Myocyte (in vitro differentiated cells): ENCODE measurements at places on chromosomes 2 and 18. TPM values are rescaled to one million over a fixed set of nuclear protein-coding genes. Genes with fewer than 3 reads are reported as not detected.

The AFF3 gene
- total RNA-seq: under 0.01 TPM in 1 of 2 replicates, not detected in the other

The SPEG gene
- total RNA-seq: 78.0 and 79.8 TPM in 2 replicates

The TOGARAM2 gene
- 1.0 and 1.7 TPM in 2 replicates for total RNA-seq

The GALNT3 gene
- 0.16 and 0.37 TPM in 2 replicates for total RNA-seq

The GALNT5 gene
- total RNA-seq: 25.6 and 27.1 TPM in 2 replicates

The RABL2A gene
- 7.2 and 9.1 TPM in 2 replicates for total RNA-seq
